ENCODE measurements at places on chromosomes 7 and 10. TPM values are rescaled to one million over a fixed set of nuclear protein-coding genes. Genes with fewer than 3 reads are reported as not detected.

UCMA gene
- total RNA-seq: not detected

ADAP1 gene
- total RNA-seq: 14.5 TPM

RHEB gene
- total RNA-seq: 33.7 TPM

SPACDR gene
- total RNA-seq: 4.5 TPM

PROSER2 gene
- 0.83 TPM for total RNA-seq

ASZ1 gene
- not detected for total RNA-seq

CDC14C gene
- not detected for total RNA-seq

Data from naive thymus-derived CD8-positive, alpha-beta T cell (primary cell).